ENCODE measurements at places on chromosomes 12 and 14.

GRCh38 chr12:31259136-31259886 lies 66.6 kb downstream of the SINHCAF start:
- no peak for DNase-seq

DNA sequence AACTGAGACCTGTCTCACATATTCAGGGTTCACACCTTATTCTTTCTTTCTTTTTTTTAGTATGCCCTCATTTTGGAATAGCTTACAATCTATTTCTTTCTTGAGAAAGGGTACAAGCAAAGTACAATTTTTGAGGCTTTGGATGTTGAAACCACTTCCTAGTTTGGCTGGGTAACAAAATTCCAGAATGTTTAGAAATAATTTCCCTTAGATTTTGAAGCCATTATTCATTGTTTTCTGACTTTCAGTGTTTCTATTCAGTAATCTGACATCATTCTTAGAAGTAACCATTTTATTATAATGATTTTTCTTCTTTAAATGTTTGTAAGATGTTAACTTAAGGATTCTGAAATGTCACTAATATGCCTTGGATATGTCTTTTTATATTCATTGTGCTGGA lies 28.2 kb downstream of the ST8SIA1 start:
- DNase-seq: no peak

- no peak for DNase-seq
These were observed 222.0 kb upstream of the LRIG3 start for GRCh38 chr12:59142183-59142790.

- no peak for DNase-seq
These were observed 1.1 kb downstream of the AMDHD1 start for GRCh38 chr12:95944108-95944704.

DNA sequence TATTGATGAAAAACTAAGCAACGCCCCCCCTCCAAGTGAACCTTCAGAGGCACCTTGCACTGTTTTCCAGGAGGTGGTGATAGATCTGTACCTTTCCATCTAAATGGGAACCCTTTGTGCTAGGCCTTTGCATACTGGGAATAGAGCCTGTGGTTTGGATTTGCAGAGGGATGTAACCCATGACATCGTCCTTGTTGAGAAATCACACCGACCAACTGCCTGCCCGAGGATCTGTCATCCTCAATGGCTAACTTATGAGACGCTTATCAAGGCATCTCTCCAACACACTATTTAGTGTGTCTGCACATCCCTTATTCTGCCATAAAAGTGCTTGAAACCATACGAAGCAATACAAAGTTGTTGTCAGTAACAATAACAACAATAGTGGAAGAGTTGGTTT lies 22.9 kb downstream of the NTN4 start:
- DNase-seq: no peak

DNA sequence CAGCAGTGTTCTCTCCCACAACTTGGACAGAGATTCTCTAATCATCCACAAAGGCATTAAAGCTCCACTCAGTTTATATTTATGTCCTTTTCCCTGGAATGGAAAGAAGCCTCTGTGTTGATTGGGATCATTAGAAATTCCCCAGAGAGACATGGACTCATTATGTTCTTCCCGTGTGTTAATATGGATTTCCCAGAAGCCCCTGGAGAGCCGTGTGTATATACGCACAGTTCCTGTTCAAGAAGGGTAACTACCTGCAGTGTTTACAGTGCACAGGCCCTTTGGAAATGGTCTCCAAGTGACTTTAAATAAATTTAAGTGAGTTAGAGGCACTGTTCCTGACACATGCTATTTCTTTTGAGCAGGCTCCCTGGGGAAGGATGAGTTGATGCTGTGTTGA lies 428.0 kb upstream of the TMTC1 start:
- no peak for DNase-seq

GRCh38 chr14:89958966-89959365 lies 3.2 kb downstream of the TDP1 start:
- no peak for DNase-seq

- peak; percentile 71 for DNase-seq
These were observed 838 bp upstream of the ERBB3 start for GRCh38 chr12:56078931-56079722.

DNA sequence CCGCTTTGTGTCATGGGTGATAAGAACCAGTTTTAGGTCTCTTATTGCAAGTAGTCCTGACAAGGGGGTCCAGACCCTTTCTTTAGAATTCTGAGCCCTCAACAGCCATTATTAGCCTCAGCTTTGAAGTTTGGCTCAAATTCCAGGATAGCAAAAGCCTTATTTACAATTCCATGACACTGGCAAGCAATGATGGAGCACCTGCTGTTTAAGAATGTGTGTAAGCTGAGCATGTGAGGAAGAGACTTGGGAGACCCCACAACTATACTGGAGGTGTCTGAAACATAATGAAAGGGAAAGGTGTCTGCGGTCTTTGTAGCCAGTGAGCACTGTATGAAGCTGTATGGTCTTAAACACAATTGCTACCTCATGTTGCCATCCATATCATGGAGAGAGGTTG lies 119.8 kb downstream of the TBX5 start:
- no peak for DNase-seq

DNA sequence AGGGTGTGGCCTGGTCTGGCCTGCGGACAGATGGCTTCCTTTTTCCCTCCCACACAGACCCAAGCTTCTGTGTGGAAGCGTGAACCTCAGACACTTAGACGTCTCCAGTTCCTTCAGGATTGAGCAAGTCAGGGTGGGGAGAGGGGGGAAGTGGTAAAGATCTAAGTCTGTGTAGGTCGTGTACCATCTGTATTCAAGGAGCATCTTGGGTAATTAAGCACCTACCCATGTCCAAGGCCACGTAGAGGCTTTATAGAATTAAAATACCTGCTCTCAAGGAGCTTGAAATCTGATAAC lies 1.7 kb downstream of the AVIL start:
- no peak for DNase-seq

GRCh38 chr12:123879101-123879500 lies 93.5 kb downstream of the CCDC92 start:
- no peak for DNase-seq

DNA sequence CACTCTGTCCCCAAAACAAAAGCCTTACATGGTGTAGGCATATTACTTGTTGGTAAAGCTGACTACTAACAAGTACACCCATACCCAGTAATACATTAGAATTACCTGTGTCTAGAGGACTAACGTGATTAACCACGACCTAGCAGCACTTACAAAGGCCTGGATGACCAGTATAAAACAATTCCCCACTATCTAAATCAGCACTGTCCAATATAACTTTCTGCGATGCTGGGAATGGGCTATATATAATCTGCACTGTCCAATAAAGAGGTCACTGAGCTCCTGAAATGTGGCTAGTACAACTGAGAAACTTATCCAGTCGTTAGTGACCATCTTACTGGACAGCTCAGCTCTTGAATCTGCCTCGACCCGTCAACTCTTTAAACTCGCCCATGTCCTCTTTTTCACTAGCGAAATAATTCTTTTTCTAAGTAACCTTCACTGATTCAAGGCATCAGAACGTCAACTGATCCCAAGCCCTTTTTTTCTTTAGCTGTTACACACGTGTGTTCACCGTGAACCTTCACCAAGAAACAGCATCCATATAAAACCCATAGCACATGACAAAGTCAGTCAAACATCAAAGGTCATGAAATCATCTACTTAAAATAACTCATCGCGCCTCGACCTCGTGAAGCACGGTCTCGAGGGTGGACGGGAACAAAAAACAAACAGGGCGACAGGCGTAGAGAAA lies 905 bp upstream of the CIPC start:
- no peak for DNase-seq

DNA sequence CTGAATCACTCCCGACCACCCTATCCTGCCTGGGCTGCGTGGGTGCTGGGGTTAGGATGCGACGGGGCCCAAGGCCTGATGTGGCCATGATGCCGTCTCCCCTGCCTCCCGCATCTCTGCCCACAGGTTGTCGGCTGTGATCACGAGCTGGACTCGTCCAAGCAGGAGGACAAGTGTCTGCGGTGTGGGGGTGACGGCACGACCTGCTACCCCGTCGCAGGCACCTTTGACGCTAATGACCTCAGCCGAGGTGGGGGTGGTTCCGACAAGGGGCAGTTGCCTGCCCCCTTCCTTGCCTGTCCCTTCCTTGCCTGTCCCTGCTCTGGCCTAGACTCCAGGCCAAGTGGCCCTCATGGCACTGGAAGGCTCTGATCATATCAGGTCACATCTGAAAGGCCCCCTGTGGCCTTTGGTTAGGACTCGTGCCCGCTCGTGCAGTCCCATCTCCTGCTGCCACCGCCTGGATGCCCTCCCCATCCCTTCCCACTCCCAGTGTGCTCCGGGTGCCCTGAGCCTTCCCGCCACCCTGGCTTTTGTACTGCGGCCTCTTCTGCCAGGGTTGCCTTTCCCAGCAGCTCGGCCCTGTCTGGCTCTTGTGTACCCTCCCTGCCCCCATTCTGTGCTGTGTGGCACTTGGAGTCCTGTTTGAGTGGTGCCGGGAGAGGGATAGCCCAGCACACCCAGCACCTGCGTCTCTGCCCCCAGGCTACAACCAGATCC lies 13.6 kb downstream of the PAPLN start:
- DNase-seq: no peak

- DNase-seq: no peak
These were observed 1.4 kb downstream of the AKAP6 start for GRCh38 chr14:32330351-32331111.

GRCh38 chr14:94681300-94682060 lies 69.3 kb downstream of the SERPINA3 start:
- no peak for DNase-seq

GRCh38 chr14:103233328-103233727 lies 100.7 kb upstream of the EIF5 start:
- DNase-seq: no peak

- no peak for DNase-seq
These were observed 1095.1 kb downstream of the BCL11B start for GRCh38 chr14:98176892-98177291.

- DNase-seq: no peak
These were observed 36.5 kb downstream of the ZC3H14 start for GRCh38 chr14:88599326-88599725.

DNA sequence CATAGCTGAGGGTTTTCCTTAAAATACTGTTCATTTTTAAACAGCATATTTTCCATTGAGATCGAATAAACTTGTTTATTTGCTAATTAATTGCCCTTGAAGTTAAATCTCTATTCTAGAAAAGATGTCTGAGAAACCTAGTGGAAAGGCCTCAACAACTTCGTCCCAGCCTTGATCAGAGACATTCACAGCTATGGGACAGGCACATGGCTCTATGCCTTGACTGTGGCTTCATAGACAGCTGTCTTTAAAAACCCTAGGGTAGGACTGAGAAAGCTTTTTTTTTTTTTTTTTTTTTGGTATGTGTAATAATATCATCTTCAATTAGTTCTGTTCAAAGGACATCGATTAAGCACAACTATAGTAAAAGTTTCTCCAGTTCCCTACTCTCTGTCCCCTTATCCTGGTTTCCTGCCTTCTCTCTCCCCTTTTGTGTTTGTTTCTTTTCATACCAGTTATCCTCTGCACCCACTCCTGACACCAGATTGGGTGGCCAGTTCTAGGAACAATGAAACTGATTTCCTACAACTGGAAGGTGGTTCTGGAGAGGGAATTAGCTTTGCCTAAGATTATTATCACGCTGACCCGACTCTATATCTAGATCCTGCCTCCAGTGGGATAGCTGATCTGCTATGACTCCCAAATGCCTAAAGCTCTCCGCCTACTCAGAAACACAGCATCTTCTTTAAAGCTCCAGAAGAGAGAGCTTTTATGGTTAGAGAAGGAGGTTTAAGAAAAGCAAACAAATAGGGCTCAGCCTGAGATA lies 20.3 kb downstream of the SOCS2 start:
- DNase-seq: no peak

DNA sequence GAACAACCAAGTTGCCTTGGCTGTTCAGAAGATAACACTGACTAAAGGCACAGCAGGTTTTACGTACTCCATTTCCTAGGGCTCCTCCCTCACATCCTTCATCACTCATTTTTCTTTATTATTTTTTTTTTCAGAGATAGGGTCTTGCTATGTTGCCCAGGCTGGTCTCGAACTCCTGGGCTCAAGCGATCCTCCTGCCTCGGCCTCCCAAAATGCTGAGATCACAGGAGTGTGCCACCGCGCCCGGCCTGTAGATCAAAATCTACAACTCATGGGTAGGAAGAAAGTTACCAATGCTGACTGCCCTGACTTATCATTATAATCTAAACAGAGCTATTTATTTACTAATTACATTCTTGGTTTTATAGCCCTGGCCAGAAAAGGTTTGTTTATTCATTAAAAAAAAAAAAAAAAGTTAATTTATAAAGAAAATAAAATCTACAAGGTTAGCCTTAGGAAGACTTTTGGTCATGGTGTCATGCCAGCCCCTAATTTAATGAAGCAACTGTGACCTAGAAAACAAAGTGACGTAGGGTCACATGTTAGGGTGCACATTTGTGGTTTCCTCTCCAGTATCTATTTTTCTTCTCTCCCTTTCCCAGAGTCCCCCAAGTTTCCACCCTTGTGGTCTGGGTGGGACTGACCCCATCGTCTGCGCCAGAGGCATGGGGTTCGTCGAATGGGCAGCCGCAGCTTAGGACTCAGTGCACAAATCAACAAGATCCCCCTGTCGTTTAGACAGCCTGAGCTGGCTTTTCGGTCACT lies 19.0 kb upstream of the FOXN3 start:
- no peak for DNase-seq

- DNase-seq: no peak
These were observed 25.4 kb downstream of the PPP4R3A start for GRCh38 chr14:91484744-91485143.

DNA sequence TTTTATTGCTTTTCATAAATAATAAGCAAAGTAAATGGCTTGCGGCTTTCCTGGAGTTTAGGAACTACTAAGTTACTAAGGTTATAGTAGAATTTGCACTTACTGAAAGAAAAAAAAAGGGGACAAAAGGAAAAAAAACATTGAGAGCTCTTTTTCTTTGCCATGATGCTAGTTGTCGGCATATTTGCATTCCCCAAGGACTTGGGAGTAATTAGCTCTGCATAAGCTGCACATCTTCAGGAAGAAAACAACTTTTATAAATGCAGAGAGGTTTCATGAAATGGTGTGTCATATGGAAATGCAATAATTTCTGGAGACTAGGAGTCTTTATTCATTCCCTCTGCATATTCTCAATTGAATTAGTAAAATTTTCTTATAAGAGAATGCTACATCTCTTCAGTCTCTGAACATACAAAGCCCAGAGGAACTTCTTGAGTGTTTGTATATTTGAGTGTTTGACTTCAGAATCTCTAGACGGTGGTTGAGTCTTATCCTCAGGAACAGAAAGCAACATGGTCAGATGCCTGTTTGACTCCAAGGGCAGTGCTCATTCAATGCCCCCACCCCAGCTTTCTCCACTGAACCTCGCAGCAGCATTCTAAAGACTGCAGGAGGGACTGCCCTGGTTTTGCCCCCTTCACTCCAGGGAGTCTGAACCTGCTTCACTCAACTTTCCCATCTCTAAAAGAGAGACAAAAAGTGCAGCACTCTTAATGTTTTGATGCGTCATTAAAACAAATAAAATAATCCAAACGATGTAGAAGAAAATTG lies 158.9 kb upstream of the EEA1 start:
- DNase-seq: no peak

Measured in CD8-positive, alpha-beta T cell (primary cell).